ENCODE measurements at places on chromosomes 2 and 18.

DNA sequence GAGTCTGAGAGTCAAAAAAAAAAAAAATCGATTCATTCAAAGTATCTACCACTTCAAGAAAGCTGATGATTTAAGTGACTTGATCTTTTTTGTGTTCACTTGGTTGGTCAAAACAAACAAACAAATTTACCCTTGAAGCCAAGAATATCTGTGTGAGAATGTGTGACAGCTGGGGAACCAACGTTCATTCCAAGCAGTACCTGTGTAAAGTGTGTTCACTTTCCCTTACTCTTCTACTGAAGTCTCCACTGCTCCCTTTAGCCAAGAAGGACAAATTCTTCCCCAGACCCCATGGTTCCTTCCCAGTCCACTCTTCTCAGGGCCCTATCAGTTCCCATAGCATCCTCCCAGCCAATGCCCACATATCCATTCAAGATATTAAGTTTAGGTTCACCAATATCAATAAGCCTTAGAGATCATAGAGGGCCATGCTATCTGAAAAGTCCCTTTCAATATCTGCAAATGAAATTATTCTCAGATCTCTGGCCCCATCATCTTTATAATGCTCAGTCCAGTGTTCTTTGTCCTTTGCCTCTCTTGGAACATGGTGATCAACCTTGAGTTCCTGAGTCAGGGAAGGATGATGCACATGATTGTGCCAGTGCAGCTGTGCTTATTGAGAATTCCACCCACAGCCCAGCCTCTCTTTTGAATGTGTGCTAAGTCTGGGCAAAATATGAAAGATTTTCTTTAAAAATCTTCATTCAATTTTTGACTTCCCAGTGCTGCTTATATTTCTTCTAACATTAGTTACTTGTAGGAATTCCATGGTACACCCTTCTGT lies 82.8 kb upstream of the DTNA start:
- DNase-seq = no peak

- no peak for DNase-seq
Observed at GRCh38 chr2:36480636-36481035, 117.3 kb downstream of the FEZ2 start.

- DNase-seq = peak; percentile 84
Observed at GRCh38 chr2:203909261-203909967, 27.1 kb upstream of the ICOS start.

DNA sequence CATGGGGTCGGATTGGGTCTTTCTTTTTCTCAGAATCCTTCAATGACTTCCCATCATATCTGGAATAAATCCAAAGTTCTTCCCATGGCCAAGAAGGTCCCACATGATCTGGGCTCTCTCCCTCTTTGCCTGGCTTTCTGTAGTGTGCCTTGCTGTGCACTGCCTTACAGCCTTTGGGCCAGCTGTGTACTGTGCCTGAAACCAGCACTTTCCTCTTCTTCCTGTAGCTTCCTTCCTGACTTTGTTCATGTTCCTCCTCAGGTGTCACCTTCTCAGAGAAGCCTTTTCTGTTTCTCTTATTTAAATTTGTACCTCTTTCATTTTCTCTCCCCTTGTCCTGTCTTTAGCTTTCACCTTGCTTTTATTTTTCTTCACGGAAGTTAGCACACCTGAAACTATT lies 4.3 kb upstream of the CDCA7 start:
- no peak for DNase-seq

GRCh38 chr2:148577845-148578492 lies 66.6 kb upstream of the EPC2 start:
- DNase-seq = no peak

- DNase-seq = no peak
Observed at GRCh38 chr2:11852526-11853196, 106.2 kb downstream of the LPIN1 start.

- peak; percentile 62 for DNase-seq
Observed at GRCh38 chr2:64750001-64750816, 96.5 kb upstream of the SERTAD2 start.

DNA sequence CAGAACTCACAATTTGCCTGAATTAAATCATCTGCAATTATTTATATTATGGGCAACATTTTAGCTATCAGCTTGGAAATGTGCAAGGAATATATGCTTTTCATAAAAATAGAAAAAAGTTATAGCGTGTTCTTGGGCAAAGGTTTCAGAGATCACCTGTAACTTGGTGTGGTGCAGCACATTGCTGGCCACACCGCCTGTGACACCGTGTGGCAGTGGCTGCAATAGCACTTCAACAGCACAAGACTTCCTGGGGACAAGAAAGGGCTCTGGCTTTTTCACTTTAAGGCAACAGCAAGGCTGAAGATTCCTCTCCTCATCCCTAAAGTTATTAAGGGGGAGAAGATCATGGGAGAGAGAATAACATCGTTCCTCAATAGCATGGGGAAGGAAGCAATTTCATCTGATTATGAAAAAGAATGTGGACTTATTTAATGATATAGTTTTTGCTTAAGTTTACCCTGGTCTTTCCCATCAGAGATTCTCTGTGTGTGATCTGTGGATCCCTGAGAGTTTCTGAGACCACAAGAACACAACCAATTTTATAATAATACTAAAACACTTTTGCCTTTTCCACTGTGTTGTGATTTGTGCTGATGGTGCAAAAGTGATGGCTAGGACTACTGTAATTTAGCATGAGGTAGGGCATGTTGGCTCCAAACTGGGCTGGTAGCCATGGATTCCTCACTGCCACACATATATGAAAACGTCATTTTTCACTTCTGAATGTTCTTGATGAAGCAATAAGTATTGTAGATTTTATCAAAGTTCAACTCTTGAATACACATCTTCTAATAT lies 15.0 kb upstream of the SERPINB3 start:
- no peak for DNase-seq

GRCh38 chr18:11119959-11120587 lies 29.3 kb downstream of the PIEZO2 start:
- DNase-seq = peak; percentile 26

DNA sequence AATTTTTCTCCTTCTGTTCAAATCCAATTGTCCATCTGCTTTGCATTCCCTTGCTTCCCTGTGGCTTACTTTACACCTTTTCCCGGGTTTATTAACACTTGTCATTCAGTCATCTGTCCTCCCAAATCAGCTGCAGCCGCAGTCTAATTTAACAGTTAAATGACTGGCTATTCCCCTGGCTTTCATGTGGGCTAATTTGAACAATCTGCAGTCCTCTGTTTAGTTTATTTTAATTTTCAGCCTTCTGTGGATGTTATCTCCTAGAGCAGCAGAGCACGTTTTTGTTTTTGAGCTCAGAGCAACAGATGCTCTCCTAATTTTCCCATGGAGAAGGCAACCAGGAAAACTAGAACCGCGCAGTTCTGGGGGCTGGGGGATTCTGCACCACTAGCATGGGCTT lies 55.0 kb downstream of the MEP1B start:
- DNase-seq = no peak

GRCh38 chr2:217878915-217879590 lies 123.7 kb downstream of the TNS1 start:
- no peak for DNase-seq

Data from fibroblast of the aortic adventitia (primary cell).